Suprapubic skin (tissue), 4 donors: ENCODE measurements at places on chromosomes 2 and 18.

DNA sequence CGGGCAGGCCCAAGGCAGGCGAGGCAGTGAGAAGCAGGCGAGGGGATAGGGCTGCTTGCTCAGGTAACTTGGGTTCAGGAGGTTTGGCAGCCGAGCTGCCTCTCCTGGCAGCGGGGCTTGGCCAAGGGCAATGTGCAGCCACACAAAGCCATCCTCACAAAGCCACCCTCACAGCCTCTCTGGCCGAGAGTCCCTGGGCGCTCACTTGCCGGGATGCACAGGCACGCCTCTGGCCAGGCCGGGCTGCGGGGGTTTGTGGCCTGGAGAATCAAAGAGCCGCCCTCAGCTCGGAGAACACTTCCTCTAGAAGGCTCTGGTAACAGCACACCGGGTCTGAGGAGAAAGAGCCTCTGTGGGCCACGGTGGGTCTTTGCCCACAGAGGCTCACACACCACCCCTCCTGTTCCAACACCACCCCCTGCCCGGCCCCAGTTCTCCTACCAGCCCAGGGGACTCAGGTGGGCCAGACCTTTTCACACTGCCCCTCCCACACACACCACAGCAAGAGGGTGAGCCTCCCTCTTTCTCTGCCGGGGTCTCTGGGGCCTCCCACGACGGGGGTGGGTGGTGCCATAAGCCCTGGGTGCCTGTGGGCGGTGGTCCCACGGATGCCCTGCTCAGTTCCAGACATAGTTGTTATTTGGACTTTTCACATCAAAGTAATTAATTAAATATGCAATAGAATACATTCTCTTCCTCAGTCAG is 186.9 kb downstream of the ZFP36L2 start:
- DNase-seq, result no peak

- DNase-seq, result no peak
These were observed 44.9 kb downstream of the ZEB2 start for GRCh38 chr2:144475044-144475443.

GRCh38 chr2:160408173-160408958 is 85.2 kb downstream of the RBMS1 start:
- peak; percentile 76 for DNase-seq

DNA sequence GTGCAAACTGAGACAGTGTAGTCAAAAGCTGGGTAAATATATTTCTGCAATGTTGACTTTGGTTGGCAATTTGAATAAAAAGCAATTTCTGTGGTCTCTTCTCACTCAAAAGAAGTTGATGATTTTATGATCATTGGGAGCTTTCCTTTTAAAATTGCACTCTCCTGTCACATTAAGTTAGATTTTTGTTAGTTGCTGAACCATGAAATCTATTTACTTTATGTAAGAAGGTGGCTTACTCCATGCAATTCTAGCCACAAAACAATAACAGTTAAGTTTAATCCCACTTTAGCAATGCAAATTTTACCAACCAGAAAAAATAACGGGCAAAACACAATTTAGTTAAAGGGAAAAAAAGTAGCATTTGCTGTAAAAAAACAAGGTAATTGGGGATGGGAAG is 48.3 kb downstream of the DLGAP1 start:
- DNase-seq, result no peak
